ENCODE measurements at places on chromosomes 4 and X. TPM values are rescaled to one million over a fixed set of nuclear protein-coding genes. Genes with fewer than 3 reads are reported as not detected.

- DNase-seq, result no peak
Observed at GRCh38 chrX:46681849-46682248, 77.1 kb downstream of the SLC9A7 start.

DNA sequence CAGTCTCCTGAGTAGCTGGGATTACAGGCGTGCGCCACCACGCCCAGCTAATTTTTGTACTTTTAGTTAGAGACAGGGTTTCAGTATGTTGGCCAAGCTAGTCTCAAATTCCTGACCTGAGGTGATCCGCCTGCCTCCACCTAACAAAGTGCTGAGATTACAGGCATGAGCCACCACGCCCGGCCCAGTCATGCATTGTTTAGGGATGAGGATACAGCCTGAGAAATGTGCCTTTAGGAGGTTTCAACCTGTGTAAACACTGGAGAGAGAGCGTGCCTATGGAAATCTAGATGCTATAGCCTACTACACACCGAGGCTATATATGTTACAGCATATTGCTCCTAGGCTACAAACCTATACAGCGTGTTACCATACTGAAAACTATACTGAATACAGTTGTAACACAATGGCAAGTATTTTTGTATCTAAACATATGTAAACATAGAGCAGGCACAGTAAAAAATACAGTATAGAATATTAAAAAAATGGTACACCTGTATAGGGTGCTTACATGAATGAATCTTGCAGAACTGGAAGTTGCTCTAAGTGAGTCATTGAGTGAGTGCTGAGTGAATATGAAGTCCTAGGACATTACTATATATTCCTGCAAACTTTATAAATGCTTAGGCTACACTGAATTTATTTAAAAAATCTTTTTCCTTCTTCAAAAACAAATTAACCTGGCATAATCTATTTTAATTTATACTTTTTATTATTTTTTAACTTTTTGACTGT, 588.2 kb upstream of the ADGRL3 start:
- peak; percentile 46 for DNase-seq

DNA sequence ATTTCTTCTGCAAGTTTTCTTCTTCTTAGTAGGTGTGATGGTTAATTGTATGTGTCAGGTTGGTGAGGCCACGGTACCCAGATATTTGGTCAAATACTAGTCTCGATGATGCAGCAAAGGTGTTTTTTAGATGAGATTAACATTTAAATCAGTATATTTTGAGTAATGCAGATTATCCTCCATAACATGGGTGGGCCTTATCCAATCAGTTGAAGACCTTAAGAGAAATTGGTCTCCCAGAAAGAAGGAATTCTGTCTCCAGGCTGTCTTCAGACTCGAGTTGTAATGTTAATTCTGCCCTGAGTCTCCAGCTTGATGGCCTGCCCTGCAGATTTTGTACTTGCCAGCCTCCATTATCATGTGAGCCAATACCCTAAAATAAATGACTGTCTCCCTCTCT, 122.5 kb upstream of the TSPAN5 start:
- no peak for DNase-seq

GRCh38 chr4:6373541-6374410, 98.6 kb downstream of the PPP2R2C start:
- DNase-seq, result no peak

The SLC2A9 gene
- total RNA-seq, result 0.37 TPM

The ENOPH1 gene
- 88.0 TPM for total RNA-seq

- DNase-seq, result no peak
Observed at GRCh38 chrX:103413705-103414387, 37.5 kb downstream of the BEX3 start.

The SHROOM3 gene
- total RNA-seq, result 11.8 TPM

GRCh38 chrX:6930307-6930849, 217.1 kb upstream of the STS start:
- no peak for DNase-seq

The KCNIP4 gene
- total RNA-seq, result not detected
